Activated CD8-positive, alpha-beta memory T cell treated with anti-CD3 and anti-CD28 coated beads for 1 hour (primary cell): ENCODE measurements at places on chromosomes 5 and 9.

DNA sequence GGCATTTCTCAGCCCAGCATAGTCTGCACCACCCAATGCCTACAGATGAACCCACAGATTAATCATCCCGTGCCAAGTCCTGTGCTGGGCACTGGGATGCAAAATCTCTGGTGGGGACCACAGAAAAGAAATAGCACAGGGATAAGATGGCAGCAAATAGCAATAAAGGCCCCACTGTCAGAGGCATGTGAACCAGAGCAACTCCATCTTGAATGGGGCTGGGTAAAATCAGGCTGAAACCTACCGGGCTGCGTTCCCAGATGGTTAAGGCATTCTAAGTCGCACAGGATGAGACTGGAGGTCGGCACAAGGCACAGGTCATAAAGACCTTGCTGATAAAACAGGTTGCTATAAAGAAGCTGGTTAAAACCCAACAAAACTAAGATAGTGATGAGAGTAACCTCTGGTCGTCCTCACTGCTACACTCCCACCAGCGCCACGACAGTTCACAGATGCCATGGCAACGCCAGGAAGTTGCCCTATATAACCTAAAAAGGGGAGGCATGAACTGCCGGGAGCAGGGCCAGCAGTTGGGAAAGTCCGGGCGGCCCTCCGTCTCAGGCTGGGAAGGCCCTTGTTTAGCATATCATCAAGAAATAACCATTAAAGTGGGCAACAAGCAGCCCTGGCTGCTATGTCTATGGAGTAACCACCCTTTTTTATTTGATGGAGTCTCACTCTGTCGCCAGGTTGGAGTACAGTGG, 65.2 kb downstream of the C9orf50 start:
- DNase-seq: no peak

GRCh38 chr9:81999806-82000205, 11.2 kb downstream of the SPATA31D1 start:
- no peak for DNase-seq

DNA sequence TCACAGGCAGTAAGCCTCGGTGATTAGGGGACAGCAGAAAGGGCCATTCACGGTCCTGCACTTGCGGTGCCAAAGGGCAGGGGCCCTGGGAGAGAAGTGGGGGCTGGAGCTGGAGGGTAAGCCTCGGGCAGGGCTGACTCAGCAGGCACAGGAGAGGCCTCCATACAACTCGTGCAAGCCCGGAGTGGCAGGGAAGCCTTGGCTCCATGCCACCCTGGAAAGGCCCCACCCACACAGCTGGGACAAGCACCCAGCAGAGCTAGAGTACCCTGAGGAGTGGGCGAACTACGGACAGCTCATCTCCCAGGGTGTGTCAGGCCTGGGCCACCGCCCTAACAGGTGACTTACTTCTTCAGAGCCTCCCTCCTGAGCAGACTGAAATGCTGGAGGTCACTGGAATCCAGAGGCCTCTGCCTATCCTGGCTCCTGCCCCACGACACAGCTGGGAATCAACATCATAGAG, 5.6 kb upstream of the CAMK2A start:
- DNase-seq: no peak

- DNase-seq: no peak
Measured at GRCh38 chr9:14746626-14747025, 24.1 kb upstream of the CER1 start.

- no peak for DNase-seq
Measured at GRCh38 chr5:178193251-178193809, 6.2 kb upstream of the GMCL2 start.

DNA sequence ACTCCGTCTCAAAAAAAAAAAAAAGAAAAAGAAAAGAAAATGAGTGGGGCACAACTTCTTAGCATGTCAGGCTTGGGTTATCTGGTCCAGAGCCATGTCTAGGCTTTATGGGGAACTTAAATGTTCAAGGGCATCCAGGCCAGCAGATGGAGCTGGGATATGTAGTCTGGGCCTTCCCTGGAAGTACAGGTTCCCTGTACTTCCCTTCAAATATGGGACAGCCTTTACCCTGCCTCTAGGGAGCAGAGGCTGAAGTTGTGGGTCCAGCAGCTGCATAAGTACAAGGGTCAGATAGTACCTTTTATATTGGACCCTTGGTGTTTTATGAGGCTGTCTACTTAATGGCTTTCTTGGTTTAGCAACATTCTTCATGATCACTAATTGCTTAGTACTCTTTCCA, 42.1 kb downstream of the FAF2 start:
- no peak for DNase-seq

GRCh38 chr9:79621916-79622575, 50.3 kb downstream of the TLE4 start:
- DNase-seq: no peak

GRCh38 chr9:99103901-99104458, 933 bp upstream of the TGFBR1 start:
- no peak for DNase-seq

DNA sequence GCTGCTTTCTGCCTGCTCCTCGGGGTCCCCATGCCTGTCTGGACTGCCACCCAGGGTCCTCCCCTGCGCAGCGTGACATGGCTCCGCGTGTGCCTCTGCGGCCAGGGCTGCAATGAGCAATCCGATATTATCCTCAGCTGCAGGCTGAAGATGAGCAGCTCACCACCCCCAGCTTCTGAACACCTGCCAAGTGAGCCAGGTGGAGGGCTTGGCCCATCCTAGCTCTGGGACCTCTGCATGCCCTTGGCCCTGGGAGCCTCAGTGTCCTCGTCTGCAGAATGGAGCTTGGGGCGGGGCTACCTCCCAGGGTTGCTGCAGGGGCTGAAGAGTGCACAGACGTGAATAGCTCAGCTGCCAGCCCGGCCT, 4.1 kb upstream of the MYMK start:
- DNase-seq: no peak

DNA sequence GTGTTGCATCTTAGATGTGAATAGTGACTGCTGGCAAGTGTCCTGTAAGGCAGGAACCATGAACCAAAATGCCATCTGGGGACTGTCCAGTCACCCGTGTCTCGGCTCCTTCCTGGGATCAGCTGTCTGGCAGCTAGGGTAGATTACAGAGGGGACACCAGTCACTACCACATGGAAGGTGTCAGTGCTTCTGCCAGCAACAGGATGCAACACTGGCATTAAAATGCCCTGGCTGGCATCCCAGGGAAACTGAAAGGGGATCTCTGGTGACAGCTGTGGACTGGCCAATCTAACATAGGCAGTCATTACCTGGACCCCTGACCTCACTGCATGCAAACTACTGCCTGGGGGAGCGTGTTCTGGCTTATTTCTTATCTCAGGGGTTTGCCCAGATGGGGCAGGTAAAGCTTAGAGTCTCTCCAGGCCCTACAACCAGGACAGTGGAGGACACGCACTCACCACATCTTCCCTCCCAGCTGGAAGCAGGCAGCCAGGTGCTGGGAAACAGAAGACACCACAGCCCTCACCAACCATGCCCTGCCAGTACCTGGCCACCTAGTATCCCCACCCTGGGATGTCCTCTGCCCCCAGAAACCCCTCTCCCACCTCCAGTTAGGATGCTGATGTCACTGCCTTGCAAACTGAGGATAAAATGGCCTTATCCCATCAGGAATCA, 83.8 kb downstream of the SEMA4D start:
- no peak for DNase-seq

GRCh38 chr5:141515946-141516671, 27.2 kb downstream of the PCDHGC5 start:
- no peak for DNase-seq

DNA sequence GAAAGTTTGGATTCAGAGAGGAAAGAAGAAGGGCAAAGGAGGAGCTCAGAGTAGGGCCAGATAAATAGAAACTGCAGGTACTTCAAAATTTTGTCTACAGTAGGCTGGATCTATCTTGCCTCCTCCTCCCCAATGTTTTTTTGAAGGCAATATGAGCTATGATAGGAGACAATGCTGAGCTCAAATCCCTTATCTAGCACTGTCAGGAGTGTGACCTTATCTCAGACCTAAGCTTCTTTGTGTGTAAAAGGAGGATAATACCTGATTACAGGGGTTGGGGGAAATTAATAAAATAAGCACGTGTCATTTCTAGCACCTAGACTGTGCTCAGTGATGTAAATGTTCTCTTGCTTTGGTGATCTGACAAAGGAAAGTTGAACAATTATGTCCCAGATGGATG, 137.8 kb upstream of the CD180 start:
- no peak for DNase-seq
